ENCODE measurements at places on chromosomes 6 and 20. TPM values are rescaled to one million over a fixed set of nuclear protein-coding genes. Genes with fewer than 3 reads are reported as not detected.

DNA sequence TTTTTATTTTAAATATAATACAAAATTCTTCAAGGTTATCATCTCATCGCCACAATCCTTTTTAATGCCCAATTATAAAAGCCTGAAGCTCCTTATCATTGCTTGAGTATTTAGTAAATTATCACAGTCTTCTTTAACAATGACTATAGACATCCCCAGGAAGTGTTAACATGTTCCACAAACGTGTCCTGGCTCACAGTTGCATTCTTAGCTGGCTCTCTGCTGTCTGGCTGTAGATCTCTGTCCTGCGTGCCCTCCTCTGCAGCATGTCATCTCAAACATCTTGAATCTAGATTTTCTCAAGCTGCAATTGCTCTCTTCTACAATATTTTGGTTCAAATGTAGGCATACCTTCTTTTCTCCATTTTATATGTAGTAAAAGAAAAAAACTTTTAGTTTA is 885.2 kb downstream of the EPHA7 start:
- H3K27me3 ChIP-seq = no peaks in the 10 kb centered on the region
- H3K4me3 ChIP-seq = no peak overlapping the region
- H3K36me3 ChIP-seq = no peaks in the 10 kb centered on the region
- no peak overlapping the region for H3K27ac ChIP-seq
- no peaks in the 10 kb centered on the region for H3K4me1 ChIP-seq

- DNase-seq = no peak
- no peak overlapping the region for H3K4me3 ChIP-seq
- no peak overlapping the region for H3K27ac ChIP-seq
- H3K36me3 ChIP-seq = peaks cover 94% of the 10 kb centered on the region
- no peaks in the 10 kb centered on the region for H3K27me3 ChIP-seq
Observed at GRCh38 chr6:24844903-24845302, 46.2 kb upstream of the ARMH2 start.

GRCh38 chr6:15462256-15462655 is 200.6 kb downstream of the DTNBP1 start:
- no peaks in the 10 kb centered on the region for H3K27me3 ChIP-seq
- no peak overlapping the region for H3K27ac ChIP-seq
- DNase-seq = no peak
- no peaks in the 10 kb centered on the region for H3K36me3 ChIP-seq
- no peaks in the 10 kb centered on the region for H3K4me1 ChIP-seq
- H3K4me3 ChIP-seq = no peak overlapping the region

GRCh38 chr6:73369563-73369962 is at the start of gene OOEP:
Gene OOEP, minus strand, starts transcription at chr6:73369897. Its CDS starts 105 bp downstream, at chr6:73369792.
- DNase-seq = no peak
- H3K36me3 ChIP-seq = no peaks in the 10 kb centered on the region
- no peak within 1 kb of the TSS for H3K27ac ChIP-seq
- no peaks in the 10 kb centered on the region for H3K27me3 ChIP-seq
- H3K4me3 ChIP-seq = no peak within 1 kb of the TSS

DNA sequence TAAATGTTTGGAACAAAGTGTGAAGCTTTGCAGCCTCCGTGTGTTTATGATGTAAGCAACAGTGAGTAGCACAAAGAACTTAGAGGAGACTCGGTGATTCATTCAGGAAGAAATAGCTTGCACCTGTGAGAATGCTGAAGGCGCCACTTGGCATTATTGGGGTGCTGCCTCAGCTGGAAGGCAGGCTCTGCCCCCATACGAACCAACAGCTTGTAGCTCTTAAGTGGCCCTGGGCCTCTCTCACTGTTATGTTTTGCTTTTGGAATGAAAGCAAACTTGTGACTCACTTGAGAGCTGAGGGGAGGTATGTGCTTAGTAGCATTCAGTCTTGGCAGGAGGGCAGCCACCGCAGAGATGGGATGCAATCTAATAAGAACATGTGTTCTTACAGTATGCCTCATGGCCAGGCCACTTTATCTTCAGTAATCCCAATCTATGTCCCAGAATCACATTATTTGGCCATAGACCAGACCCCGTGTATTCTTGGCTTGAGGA is 310.7 kb downstream of the EYA4 start:
- no peak overlapping the region for H3K4me3 ChIP-seq
- DNase-seq = no peak
- H3K36me3 ChIP-seq = no peaks in the 10 kb centered on the region
- H3K27me3 ChIP-seq = no peaks in the 10 kb centered on the region
- no peaks in the 10 kb centered on the region for H3K4me1 ChIP-seq
- no peak overlapping the region for H3K27ac ChIP-seq

DNA sequence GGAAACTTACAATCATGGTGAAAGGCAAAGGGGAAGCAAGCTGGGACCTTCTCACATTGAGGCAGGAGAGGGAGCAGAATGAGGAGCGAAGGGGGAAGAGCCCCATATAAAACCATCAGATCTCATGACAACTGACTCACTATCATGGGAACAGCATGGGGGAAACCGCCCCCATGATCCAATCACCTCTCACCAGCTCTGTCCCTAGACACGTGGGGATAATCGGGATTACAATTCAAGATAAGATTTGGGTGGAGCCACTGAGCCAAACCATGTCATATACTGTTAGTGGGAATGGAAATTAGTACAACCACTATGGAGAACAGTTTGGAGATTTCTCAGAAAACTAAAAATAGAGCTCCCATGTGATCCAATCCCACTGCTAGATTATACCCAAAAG is 163.7 kb downstream of the MANEA start:
- H3K4me1 ChIP-seq = no peaks in the 10 kb centered on the region
- no peak overlapping the region for H3K4me3 ChIP-seq
- no peak for DNase-seq
- no peak overlapping the region for H3K27ac ChIP-seq
- no peaks in the 10 kb centered on the region for H3K36me3 ChIP-seq
- H3K27me3 ChIP-seq = no peaks in the 10 kb centered on the region

DNA sequence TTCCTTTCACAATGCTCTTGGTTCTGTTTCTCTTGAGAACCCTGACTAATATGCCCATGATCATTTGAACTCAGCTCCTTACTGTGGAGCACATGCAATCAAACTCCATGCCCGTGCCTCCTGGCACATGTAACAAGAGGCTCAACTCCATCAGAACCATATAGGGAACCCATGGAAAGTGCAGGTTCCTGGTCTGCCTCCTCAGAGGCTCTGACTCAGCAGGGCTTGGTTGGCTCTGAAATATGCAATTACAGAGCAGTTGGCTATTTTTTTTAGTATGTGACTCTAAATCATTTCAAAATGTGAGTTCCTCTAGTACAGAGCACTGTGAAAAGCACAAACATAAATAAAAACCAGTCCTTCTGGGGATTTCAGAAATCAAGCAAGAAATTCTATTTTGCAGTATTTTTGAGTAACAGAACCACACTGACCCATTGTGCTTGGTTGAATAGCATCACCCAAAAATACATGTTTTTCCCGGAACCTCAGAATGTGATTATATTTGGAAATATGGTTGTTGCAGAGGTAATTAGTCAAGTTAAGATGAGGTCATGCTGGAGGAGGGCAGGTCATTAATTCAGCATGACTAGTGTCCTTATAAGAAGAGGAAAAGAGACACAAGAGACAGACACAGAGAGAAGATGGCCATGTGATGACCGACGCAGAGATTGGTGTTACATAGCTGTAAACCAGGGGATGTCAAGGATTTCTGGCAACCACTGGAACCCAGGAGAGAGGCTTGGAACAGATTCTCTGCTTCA is 13.2 kb upstream of the MAP3K4 start:
- H3K4me3 ChIP-seq = no peak overlapping the region
- no peaks in the 10 kb centered on the region for H3K36me3 ChIP-seq
- DNase-seq = no peak
- H3K27ac ChIP-seq = no peak overlapping the region
- no peaks in the 10 kb centered on the region for H3K4me1 ChIP-seq
- H3K27me3 ChIP-seq = no peaks in the 10 kb centered on the region

DNA sequence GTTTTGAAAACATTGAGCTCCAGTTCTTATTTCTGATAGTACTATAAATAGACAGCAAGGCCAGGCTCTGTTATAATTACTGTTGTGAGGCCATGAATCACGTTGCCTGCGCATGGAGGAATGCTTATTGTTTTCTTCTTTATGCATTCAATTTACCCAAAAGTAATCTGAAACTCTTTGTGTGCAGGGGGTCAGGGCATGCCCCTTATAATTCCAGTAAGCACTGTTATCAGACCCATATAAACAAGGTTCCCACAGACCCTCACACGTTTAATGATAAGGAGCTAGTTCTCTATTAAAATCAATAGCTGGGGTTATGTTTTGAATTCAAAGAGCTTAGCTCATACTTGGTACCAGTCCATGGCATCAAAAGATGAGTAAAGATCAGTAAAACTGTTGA is 174.8 kb upstream of the ARG1 start:
- H3K4me1 ChIP-seq = no peaks in the 10 kb centered on the region
- H3K27ac ChIP-seq = no peak overlapping the region
- H3K4me3 ChIP-seq = no peak overlapping the region

- no peak overlapping the region for H3K4me3 ChIP-seq
- no peaks in the 10 kb centered on the region for H3K4me1 ChIP-seq
- no peaks in the 10 kb centered on the region for H3K36me3 ChIP-seq
- no peak for DNase-seq
- H3K27ac ChIP-seq = no peak overlapping the region
Observed at GRCh38 chr6:110456694-110457093, 19.7 kb downstream of the SLC22A16 start.

DNA sequence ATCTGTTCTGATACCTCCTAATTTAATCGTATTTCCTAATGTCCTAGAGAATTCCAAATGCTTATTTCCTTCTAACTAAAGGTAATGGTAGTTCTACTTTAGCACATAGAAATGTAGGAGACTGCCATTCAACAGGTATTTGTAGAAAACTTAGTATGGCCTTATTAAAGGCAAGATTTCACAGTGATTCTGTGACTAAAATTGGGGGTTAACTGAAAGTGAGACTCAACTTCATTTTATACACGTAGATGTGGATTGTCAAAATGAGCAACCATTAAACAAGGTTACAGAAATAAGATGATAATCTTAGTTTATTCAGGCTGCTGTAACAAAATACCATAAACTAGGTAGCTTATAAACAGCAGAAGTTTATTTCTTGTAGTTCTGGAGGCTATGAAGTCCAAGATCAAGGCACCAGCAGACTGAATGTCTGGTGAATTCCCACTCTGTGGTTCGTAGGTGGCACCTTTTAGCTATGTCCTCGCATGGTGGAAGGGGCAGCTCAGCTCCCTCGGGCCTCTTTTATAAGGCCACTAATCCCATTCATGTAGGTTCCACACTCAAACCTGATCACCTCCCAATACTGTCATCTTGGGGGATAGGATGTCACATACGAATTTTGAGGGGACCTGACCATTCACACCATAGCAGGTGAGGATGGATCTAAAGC is 38.7 kb downstream of the TAB2 start:
- H3K4me1 ChIP-seq = peaks cover 44% of the 10 kb centered on the region
- no peak overlapping the region for H3K27ac ChIP-seq
- no peak for DNase-seq
- H3K36me3 ChIP-seq = no peaks in the 10 kb centered on the region
- H3K4me3 ChIP-seq = no peak overlapping the region
- H3K27me3 ChIP-seq = no peaks in the 10 kb centered on the region

- peak overlapping the region; percentile 30 for H3K4me3 ChIP-seq
- H3K36me3 ChIP-seq = no peaks in the 10 kb centered on the region
Observed at GRCh38 chr6:138455746-138456400, 43.4 kb downstream of the NHSL1 start.

- H3K27me3 ChIP-seq = no peaks in the 10 kb centered on the region
- H3K4me3 ChIP-seq = no peak overlapping the region
- H3K4me1 ChIP-seq = no peaks in the 10 kb centered on the region
- no peaks in the 10 kb centered on the region for H3K36me3 ChIP-seq
Observed at GRCh38 chr6:47146431-47147174, 104.5 kb upstream of the ADGRF1 start.

GRCh38 chr6:48378884-48379407 is 267.9 kb upstream of the PTCHD4 start:
- H3K36me3 ChIP-seq = no peaks in the 10 kb centered on the region
- H3K27me3 ChIP-seq = no peaks in the 10 kb centered on the region
- no peak for DNase-seq
- H3K4me3 ChIP-seq = no peak overlapping the region
- no peaks in the 10 kb centered on the region for H3K4me1 ChIP-seq

DNA sequence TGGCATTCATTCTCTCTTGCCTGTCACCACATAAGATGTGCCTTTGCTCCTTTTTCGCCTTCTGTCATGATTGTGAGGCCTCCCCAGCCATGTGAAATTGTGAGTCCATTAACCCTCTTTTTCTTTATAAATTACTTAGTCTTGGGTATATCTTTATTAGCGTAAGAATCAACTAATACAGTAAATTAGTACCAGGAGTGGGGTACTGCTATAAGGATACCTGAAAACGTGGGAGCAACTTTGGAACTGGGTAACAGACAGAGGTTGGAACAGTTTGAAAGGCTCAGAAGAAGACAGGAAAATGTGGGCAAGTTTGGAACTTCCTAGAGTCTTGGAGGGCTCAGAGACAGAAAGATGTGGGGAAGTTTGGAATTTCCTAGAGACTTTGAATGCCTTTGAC is 46.6 kb downstream of the RNF182 start:
- H3K4me1 ChIP-seq = no peaks in the 10 kb centered on the region
- DNase-seq = no peak
- H3K27ac ChIP-seq = no peak overlapping the region
- H3K27me3 ChIP-seq = no peaks in the 10 kb centered on the region
- no peak overlapping the region for H3K4me3 ChIP-seq
- no peaks in the 10 kb centered on the region for H3K36me3 ChIP-seq

DNA sequence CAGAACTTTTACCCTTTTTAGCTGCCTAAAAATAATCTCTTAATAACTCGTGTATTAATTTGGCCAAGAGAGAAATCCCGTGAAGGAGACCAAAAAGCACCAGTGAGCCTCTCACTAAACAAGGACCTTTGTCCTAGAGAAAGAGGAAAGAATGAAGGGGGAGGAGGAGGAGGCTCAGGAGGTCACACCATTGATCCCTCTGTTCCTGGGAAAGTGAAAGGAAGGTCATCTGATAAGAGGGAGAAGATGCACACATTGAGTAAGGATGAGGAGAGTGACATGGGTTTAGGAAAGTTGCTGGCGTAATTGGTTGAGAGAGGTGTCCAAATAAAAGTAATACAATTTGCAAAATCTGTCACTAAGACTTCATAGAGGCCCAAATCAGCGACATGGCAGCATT is 49.2 kb downstream of the HLA-DPB1 start:
- H3K27me3 ChIP-seq = no peaks in the 10 kb centered on the region
- no peak overlapping the region for H3K4me3 ChIP-seq
- no peaks in the 10 kb centered on the region for H3K36me3 ChIP-seq
- H3K27ac ChIP-seq = no peak overlapping the region
- H3K4me1 ChIP-seq = no peaks in the 10 kb centered on the region
- no peak for DNase-seq

Gene OXT
- total RNA-seq = not detected

Gene GRM1
- total RNA-seq = not detected

Gene TFAP2B
- not detected for total RNA-seq

Gene KHDC3L
- total RNA-seq = not detected

Gene SLC22A2
- not detected for total RNA-seq

Gene SLC12A5
- not detected for total RNA-seq

Gene TP53TG5
- not detected for total RNA-seq

Gene CRISP1
- total RNA-seq = not detected

Gene OR5V1
- not detected for total RNA-seq

Gene BNIP5
- total RNA-seq = not detected

Gene EYA4
- not detected for total RNA-seq

Gene PRKN
- 0.55 TPM for total RNA-seq

Gene DEFB124
- not detected for total RNA-seq

Measured in CD8-positive, alpha-beta memory T cell (primary cell).